ENCODE measurements at places on chromosomes 1 and 21.

DNA sequence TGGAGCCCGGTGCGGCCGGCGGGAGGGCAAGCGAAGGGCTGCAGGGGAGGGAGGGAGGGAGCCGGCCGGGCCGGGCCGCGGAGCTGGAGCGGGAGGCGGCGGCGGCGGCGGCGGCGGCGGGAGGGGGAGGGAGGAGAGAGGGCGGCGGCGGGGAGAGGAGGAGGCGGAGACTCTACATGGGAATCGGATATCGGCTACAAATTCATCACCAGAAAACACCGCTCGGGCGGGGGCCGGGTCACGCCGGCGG, at the start of gene AKT3:
Gene AKT3 (minus strand): TSS at position 42 of the 250 bp plus-strand sequence. CDS start 7,073 bp downstream, outside the sequence.
- no peak for DNase-seq

GRCh38 chr1:233714631-233715217, 100.8 kb downstream of the KCNK1 start:
- no peak for DNase-seq

- DNase-seq: no peak
Observed at GRCh38 chr1:41823471-41823870, 95.3 kb downstream of the HIVEP3 start.

GRCh38 chr1:106749906-106750305, 306.6 kb upstream of the PRMT6 start:
- DNase-seq: no peak

DNA sequence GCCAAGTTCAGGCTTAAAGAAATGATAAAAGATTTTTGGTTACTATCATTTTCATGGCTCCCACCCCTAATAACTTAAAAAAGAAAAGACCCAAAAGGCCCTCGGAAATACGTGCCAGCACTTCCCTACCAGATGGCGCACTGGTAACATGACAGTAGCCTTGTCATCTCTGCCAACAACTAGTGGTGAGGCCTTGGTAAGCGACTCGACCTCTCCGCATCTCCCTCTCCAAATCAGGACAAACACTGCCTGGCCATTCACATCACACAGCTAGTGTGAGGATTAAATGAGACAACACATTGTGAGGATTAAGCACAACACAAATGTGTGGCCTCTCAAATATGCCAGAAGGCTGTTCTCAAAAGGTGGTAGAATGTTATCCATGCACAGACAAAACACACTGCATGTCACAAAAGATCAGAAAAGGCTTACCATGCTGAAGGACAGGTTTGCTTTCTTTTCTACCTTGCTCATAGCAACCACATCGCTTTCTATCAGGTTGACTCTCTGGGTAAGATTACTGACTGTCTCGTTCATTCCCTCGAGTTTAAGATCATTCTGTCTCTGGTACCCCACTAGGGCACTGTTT, 16.4 kb downstream of the TEX38 start:
- DNase-seq: no peak

GRCh38 chr1:79193211-79194079, 186.9 kb upstream of the ADGRL4 start:
- DNase-seq: peak; percentile 0

- no peak for DNase-seq
Observed at GRCh38 chr1:242086093-242086492, 87.2 kb upstream of the MAP1LC3C start.

- no peak for DNase-seq
Observed at GRCh38 chr1:229364207-229365065, 21.6 kb upstream of the CCSAP start.

- no peak for DNase-seq
Observed at GRCh38 chr1:12384836-12385456, 155.1 kb downstream of the VPS13D start.

GRCh38 chr21:32414579-32415358, 2.3 kb downstream of the EVA1C start:
- no peak for DNase-seq

- no peak for DNase-seq
Observed at GRCh38 chr1:26994787-26995517, 1.5 kb downstream of the TRNP1 start.

DNA sequence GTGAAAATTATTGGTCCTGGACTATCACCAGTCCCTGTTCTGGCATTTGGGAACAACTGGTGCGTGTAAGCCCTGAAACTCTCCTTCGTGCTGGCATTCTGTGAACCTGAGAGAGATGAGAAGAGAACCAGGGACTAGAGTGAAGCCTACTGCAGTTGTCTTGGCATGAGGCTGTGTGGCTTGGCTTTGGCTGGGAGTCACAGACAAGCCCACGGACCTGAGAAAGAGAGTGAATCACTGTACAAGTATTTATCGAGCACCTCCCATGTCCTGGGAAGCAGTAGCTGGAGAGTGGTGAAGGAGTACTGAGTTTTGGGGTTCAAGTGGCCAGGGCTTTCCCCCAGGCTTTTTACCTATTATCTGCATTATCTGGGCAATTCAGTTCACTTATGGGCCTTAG, 63.3 kb downstream of the FGGY start:
- peak; percentile 2 for DNase-seq

DNA sequence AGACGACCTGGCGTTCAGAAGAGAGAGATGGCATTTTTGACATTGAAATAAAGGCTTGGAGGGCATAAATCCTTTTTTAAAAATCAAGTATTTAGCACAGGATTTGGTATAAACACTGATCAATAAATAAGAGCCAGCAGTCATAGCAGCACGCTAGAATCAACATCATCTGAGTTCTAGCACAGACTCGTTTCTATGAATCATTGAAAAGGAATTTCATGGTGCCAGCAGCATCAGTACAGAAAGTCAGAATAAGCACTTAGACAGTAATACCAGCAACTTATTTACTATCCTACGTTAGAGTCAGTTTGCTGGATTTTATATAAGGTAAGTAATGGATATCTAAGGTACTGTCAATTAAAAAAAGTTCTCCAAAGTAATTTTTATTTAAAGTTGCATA, 119.3 kb downstream of the HLCS start:
- peak; percentile 62 for DNase-seq

DNA sequence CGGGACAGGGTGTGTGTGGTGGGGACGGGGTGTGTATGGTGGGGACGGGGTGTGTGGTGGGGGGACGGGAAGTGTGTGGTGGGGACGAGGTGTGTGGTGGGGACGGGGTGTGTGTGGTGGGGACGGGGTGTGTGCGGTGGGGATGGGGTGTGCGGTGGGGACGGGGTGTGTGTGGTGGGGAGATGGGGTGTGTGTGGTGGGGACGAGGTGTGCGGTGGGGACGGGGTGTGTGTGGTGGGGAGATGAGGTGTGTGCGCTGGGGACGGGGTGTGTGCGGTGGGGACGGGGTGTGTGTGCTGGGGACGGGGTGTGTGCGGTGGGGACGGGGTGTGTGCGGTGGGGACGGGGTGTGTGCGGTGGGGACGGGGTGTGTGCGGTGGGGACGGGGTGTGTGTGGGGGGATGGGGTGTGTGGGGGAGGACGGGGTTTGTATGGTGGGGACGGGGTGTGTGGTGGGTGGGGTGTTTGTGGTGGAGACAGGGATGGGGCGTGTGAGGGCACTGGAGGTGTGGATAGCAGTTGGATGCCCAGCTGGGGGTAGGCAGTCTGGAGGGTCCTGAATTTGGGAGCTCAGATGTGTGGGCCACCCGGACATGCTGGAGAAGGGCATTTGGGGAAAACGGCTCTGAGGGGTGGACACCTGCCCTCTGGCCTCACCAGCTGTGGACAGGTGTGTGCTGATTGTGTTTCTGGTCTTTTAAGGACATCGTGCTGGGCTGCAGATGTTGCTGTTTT, 16.9 kb downstream of the IBA57 start:
- DNase-seq: no peak

- DNase-seq: no peak
Observed at GRCh38 chr1:178539291-178539690, 26.4 kb downstream of the TEX35 start.

DNA sequence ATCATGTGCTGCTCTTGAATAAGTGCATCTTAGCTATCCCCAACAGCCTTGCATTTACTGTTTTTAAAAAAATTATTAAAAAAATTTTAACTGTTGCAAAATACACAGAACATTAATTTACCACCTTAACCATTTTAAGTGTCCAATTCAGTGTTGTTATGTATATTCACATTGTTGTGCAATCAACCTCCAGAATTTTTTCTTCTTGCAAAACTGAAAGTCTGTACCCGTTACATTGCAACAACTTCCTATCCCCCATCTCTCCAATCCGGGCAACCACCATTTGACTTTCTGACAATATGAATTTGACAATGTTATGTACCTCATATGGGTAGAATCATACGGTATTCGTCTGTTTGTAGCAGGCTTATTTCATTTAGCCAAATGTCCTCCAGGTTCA, 83.1 kb downstream of the FMN2 start:
- no peak for DNase-seq

DNA sequence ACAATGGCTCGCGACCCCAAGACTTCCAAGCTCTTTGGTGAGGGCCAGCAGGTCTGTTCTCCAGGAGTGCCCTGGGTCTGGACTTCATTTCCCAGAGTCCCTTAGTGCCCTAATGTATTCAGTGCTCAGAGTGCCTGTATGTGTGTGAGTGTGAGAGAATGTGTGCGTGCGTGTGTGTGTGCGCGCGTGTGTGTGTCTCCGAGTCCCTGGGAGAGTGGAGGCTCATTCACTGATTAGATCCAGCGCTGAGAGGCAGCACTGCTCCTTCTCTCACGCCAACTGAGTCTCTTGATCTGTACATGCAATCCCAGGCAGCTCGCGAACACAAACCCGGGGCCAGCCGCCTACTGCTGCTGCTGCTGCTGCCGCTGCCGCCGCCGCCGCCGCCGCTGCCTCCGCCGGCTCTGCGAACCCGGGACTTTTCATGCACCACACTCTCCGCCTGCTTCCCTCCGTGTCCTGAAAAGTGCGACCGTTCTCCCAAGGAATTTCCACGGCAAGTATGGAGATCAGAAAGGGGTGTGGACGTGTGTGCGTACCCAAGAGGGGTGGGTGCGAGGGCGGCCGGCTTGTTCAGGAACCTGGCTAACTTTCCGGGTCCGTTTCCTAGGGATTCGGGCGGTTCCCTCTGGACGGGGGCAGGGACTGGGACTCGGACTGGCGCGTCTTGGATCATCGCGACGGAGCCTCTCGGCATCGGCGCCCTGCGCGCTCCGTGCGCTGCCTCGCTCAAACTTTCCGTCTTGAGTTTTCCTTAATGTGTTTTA, at the start of gene RNF220:
Gene RNF220 (plus strand): TSS at position 225 of the 767 bp plus-strand sequence.
- peak; percentile 27 for DNase-seq

DNA sequence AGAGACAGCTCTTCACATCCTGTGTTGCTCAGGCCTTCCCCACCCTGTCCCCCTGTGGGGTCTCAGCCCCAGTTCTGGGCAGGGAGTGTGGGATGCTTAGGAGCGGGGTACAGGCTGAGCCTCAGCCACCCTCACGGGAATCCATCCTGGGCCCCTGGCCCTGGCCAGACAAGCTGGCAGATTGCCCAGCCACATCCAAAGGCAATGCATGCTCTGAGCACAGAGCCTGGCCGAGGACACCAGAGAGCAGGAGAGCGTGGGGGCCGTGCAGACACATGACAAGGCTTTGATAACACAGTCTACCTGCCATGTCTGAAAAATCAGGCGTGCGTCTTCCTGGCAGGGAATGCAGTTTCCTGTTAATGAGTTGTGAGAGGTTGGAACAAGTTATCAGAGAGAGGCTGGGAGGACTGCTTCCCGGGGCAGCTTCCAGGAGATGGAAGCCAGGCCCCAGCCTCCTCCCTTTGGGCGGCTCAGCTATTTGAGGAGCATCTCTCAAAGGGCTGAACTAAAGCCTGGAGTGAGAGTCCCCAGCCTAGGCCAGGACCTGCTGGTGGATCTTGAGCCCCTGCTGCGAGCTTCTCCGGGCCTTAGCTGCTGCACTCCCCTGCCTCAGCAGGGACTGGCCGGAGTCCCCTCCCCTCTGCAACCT, 72.2 kb upstream of the SELENON start:
- DNase-seq: no peak

DNA sequence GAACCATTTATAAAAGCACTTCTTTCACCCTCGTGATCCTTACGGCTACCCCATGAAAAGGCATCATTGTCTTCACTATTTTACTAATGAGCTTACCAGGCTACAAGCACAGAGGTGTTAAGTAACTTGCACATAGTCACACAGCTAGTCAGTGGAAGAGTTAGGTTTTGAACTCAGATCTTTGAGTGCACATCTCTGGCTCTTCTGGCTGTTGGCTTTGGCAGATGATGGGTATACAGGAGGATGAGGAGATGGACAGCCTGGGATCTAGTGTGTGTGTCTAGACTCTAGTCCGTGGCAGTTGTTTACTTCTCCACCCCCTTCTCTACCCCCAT, 11.6 kb downstream of the VANGL2 start:
- DNase-seq: no peak

DNA sequence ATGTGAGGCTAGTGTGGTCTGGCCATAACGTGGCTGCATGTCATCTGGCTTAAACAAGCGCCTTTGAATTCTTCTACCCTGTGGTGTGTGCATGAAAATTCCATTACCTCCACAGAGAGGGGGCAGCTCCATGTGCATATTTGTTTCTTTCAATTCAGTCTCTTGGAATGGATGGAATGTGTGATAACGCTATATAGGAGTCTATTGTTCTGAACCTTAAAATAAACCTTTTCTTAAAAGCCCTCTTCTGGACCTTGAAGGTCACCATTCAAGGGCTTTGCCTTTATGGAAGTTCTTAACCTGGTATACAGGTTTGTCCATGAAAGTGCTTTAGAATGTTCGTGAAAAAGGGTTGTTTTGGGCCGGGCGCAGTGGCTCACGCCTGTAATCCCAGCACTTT, 118.2 kb upstream of the ADGRL2 start:
- no peak for DNase-seq

GRCh38 chr1:31583995-31584868, 7.9 kb downstream of the TINAGL1 start:
- no peak for DNase-seq

DNA sequence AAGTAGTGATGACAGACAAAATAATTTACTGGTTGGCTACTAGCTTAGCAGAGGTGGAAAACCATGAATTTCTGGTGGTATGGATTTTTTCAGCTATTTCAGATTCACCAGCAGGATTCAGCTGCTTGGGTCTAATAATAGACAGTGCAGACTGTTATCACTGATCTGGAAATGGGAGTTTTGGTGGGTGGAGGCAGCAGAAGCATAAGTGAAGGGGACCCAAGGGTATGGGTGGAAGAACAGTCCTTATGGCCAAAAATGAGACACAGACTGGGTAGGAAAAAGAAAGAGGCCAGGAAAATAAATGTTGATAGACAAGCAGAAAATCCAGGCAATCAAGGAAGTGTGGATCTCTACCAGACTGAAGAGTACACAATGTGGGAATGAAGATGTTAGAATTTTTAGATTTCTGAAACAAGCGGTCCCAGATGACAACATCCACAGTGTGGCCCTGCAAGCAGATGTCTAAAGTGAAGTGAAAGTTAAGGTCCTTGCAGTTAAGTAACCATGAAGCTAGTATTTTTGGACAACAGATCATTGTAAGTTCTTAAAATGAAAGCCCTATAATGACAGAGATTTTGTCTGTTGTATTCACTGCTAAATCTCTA, 24.7 kb downstream of the LYST start:
- DNase-seq: no peak

GRCh38 chr1:201317551-201317950, 34.2 kb downstream of the PKP1 start:
- no peak for DNase-seq

All from A549 (cell line).